Fibroblast of the aortic adventitia (primary cell): ENCODE measurements at places on chromosomes 16 and 17.

DNA sequence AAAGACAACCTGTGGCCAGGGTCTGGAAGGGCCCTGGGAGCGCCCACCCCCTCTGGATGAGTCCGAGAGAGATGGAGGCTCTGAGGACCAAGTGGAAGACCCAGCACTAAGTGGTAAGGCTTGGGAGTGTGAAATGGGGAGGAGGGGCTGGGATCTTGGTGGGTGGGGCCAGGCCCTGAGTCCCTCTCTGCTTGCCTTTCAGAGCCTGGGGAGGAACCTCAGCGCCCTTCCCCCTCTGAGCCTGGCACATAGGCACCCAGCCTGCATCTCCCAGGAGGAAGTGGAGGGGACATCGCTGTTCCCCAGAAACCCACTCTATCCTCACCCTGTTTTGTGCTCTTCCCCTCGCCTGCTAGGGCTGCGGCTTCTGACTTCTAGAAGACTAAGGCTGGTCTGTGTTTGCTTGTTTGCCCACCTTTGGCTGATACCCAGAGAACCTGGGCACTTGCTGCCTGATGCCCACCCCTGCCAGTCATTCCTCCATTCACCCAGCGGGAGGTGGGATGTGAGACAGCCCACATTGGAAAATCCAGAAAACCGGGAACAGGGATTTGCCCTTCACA is 1.2 kb upstream of the STARD3 start:
- no peak for DNase-seq

GRCh38 chr17:80962356-80963329 is 29.0 kb upstream of the CHMP6 start:
- DNase-seq = no peak

- no peak for DNase-seq
Measured at GRCh38 chr16:75266738-75267630, 15.6 kb upstream of the BCAR1 start.

DNA sequence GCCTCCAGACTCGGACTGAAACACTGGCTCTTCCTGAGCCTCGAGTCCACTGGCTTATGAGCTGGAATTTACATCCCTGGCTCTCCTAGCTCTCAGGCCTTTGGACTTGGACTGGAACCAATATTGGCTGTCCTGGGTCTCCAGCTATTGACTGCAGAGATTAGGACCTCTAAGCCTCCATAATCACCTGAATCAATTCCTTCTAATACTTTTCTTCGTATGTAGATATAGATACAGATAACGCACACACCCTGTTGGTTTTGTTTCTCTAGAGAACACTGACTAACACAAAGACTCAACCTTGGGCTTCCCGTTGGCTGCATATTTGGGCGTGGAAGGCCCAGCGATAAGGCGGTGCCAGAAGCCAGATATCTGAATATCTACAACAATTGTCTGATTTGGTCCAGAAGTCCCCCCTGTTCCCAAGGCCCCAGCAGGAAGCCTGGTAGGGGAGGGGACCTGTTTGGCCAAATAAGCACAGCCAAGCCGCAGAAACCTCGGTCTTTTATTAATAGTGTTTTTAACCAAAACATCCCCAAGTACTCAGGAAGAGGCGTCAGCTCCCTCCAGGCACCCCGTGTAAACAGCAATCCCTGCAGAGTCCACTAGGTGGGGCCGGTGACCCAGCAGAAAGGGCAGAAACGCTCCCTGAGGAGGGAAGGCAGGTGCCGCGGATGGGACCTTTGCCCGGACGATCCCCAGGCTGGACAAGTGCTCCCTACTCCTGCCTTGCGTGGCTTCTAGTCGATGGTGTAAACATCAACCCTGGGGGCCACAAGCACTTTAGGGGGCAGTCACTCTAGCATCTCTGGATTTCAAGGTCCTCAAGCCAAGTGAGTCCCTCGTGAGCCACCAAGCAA is 57.0 kb downstream of the ABR start:
- peak; percentile 98 for DNase-seq

DNA sequence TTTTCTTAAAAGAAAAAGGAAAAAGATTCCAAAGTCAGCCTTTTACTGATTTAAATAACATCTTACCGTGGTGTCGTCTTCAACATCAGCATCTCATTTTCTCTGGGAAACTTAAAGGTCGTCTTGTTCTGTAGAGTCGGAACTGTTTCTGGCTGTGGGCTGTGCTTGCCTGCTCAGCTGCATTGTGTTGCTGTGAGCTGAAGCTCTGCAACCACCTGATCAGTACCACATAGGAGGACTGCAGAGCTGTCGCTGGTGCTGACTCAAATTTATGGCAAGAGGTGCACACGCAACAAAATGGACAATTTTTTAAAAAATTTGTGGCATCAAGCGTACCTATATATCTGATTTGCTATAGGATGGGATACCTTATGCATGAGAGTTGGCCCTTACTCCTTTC is at the start of gene OMG:
TSS of gene OMG (minus strand) at position 150 of the 400 bp plus-strand sequence. CDS start 908 bp downstream, outside the sequence.
- DNase-seq = no peak

- no peak for DNase-seq
Measured at GRCh38 chr17:65182233-65182632, 45.1 kb downstream of the RGS9 start.

- no peak for DNase-seq
Measured at GRCh38 chr16:89417352-89417751, 73.0 kb downstream of the ANKRD11 start.

DNA sequence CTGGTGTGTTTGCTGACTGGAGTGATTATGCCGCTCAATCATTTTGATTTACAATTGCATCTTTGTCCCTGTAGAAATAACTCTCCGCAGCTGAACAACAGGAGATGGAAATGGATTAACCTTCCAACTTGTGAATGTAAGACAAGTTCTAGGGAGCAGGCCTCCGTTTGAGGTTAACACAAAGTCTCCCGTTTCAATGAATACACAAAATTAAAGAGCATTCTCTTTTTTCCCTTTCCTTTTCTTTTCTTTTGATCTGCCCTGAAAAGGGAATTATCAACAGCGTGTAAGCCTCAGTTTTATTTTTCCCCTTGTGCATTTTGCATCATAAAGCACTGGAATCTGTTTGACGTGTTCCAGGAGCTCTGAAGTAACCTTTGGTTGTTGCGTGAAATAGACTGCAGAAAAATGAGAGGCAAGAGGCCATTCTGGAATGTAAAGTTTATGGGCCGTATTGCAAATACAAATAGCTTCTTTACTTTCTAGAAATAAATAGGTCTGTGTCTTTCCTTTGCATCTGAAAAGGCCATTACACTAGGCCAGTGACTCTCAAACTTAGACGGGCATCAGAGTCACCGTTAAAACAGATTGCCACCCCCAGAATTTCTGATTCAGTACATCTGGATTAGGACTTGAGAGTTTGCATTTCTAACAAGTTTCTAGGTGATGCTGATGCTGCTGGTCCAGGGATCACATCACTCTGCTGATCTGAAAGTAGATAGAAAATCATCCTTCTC is 164.7 kb downstream of the ZNF18 start:
- DNase-seq = no peak

- no peak for DNase-seq
Measured at GRCh38 chr16:8915722-8916301, 33.7 kb downstream of the LITAFD start.

- no peak for DNase-seq
Measured at GRCh38 chr17:3003296-3004149, 59.9 kb downstream of the OR1D5 start.

DNA sequence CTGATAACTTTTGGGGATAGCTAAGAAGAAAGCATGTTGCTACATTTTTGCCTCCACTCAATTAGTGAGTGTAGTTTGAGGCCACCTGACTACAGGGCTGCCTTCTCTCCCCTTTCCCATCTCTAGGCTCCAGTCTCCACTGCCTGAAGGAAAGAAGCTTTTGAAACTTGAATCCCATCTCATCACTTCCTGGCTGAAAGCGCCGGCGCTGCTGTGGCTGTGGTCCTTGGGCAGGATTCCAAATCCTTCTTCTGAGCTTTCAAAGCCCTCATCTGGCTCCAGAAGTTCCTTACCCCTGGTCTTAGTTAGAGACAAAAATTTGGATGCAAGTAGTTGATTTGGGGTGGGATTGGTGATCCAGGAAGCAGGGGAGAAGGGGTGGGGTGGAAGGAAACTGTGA is 119.4 kb downstream of the FOXL1 start:
- peak; percentile 23 for DNase-seq

DNA sequence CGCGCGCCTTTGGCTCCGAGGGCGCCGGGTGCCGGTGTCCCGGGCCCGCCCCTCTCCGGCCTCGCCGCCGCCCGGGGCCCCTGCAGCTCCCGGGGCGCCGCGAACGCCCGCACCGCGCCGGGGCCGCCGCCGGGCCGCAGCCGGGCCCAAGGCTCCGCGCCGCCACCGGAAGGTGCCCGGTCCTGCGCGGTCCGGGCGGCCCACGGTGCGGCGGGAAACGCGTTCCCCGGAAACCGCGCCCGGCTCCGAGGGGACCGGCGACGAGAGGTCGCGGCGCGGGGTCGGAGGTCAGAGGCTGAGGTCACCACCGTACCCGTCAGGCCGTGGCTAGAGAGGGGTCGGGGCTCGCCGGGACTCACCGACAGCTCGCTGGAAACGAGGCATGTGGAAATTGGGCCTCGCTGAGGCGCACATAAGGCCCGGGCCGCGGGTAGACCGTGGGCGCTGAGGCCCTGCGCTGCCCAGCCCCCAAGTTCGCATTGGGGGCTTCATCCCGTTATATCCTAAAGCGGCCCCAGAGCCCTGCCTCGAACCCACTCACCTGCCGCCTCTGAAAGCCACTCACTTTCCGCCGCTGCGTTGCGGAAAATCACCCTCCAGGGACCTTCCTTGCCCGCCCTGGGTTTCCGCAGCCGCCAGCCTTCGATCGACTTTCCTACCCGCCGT is at the start of gene DUS1L:
TSS of gene DUS1L (minus strand) at position 167 of the 666 bp plus-strand sequence. CDS start 745 bp downstream, outside the sequence.
- peak; percentile 52 for DNase-seq

DNA sequence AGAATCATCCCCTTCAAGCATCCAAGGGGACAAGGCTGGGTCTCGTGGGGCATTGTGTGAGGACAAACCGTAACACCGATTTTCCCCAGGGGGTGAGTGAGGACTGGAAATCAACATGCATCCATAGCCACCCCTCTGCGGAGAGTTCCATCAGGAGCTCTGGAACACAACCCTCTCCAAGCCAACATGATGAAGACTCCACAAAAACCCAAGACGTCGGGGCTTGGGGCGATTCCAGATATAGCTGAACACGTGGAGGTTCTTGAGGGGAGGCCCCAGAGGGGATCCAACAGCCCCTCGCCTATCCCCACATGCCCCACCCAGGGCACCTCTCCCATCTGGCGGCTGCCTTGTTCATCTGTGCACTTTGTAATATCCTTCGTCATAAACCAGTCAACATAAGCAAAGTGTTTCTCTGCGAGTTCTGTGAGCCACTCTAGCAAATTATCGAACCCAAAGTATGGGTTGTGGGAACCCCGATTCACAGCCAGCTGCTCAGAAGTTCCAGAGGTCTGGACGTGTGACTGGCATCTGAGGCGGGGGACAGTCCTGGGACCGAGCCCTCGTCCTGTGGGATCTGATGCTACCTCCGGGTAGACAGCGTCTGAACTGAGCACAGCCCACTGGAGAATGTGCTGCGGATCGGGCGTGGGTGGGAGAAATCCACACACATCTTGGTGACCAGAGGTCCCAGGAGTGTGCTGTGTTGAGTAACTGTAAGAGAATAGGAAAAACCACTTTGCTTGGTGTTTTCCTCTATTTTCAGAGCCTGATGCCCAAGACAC is 55.5 kb downstream of the RPH3AL start:
- DNase-seq = no peak

- no peak for DNase-seq
Measured at GRCh38 chr17:59607061-59607460, 12.6 kb upstream of the CLTC start.

- DNase-seq = no peak
Measured at GRCh38 chr17:6536053-6536452, 20.3 kb downstream of the PITPNM3 start.

DNA sequence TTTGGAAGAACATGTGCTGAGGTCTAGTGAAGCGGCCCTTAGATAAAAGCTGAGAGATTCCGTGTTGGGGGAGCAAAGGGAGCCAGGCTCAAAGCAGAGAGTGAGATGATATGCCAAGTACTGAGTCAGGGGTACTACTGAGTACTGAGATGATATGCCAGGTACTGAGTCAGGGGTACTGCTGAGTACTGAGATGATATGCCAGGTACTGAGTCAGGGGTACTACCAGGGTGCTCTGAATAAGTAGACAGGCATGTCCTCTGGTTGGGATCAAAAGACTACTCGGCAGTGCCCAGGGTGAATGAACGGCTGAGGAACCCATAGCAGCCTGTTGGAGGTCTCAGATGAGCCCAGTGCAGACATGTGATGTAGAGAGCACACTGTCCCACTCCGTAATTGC is 239.0 kb downstream of the SOX9 start:
- DNase-seq = no peak

- no peak for DNase-seq
Measured at GRCh38 chr17:49370971-49371834, 9.2 kb upstream of the ZNF652 start.
